Stimulated activated CD8-positive, alpha-beta memory T cell treated with anti-CD3 and anti-CD28 coated beads, Interleukin-2, amount 100 ng/mL, for 48 hours (primary cell): ENCODE measurements at places on chromosomes 6 and 20.

DNA sequence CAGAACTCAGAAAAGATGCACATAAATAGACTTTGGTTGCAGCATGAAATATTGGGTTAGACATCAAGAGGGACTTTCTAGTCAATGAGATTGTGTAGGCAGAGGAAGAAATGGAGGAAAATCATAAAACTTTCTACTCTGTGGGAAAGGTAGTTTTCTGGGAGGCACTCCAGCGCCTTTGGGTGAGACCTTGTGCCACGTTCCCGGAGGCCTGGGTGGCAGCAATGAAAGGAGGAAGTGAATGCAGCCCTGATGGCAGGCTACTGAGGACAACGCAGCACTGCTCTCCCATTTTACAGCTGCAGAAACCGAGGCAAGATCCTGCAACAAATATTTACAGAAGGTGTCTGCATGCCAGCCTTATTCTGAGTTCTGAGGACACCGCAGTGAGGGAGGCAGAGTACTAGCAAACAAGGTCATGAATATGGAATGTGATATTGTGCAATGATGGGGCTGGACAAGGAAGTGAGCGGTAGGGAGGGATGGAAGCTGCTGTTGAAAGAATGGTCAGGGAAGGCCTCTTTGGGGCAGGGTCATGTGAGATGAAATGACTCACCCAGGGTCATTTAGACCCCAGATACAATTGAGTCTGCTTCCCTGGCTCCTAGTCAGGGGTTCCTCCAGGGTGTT lies 159.1 kb downstream of the TFAP2C start:
- no peak for DNase-seq

DNA sequence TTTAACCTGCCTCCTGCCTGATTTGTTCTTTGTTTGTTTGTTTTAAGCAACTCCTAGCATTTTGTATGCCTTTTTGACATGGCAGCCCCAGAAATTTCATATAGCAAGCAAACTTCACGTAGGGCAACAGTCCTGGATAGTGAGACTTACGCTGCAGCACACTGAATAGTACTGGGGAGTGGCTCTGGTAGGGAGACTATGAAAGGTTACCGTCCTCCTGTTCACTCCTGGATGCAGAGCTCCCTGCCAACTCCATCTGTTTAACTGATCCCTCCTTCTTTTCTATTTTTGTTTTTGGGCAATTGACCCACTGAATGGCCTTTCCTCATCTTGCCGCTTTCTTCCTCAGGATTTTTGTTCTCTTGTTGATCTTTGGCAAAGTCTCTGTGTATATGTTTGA lies 44.5 kb upstream of the BMP6 start:
- no peak for DNase-seq

- no peak for DNase-seq
Observed at GRCh38 chr6:47103931-47104330, 61.8 kb upstream of the ADGRF1 start.

GRCh38 chr6:37242429-37243052 lies 15.0 kb upstream of the TBC1D22B start:
- no peak for DNase-seq

DNA sequence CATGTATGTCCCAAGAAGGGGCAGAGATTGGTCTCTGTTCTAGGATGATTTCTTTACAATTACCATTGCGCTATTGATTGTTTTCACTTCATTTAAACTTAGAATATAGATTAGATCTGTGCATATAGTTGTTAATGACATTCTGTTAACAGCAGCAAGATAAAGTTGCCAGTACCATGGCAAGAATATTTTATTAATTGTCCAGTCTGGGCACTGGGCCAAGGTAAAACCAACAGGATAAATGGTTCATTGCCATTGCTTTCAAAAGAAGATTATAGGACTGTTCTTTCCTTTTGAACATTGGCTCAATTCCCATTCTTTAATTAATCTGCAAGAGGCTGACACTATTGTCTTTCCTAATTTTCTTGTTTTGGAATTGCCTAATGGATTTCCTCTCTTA lies 592.4 kb downstream of the RFPL4B start:
- no peak for DNase-seq

DNA sequence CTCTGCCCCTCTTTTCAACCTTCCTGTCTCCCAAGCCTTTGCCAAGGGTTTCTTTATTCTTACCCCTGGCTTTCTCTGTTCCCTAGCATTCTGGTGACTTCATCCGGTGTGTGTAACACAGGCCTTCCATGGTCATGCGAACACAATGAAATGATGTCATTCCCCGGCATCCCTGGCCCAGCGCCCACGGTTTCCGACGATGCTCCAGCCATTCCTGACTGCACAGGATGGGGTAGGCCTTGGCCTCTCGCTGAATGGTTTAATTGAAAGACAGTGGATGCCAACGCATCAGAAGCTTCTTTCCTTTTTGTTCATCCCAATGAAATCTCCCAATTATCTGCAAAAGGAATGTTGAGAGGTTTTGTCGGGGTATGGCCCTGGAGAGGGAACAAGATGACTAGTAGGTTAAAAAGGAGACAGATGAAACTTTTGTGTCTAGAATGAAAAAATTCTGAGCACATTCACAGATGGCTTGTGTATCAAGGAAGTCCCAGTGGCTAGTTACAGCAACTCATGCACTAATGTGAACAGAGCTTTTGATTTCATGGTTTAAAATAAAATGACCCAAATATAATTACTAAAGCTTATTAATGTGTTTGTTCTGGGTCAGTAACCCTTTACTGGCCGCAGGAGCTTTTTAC lies 655.0 kb downstream of the QKI start:
- DNase-seq, result no peak

- DNase-seq, result no peak
Observed at GRCh38 chr6:54217018-54217417, 91.2 kb upstream of the TINAG start.

DNA sequence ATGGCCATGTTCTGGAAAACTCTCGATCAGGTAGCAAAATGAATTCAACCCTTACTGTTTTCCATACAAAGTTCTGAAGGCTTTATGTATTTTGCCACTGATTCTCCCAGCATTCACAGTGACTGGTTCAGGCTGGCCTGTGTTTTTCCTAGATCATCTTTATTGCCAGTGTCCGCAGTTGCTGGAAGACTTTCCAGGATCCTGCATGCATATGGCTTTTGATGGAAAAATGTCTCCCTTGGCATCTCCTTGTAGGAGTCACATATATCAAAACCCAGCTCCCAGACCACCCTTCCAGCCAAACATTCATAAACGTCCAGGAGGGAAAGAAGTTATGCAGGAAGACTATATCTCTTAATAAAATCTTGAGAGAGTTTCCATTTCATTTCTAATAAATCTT lies 588.8 kb downstream of the MAFB start:
- DNase-seq, result no peak
